Activated CD8-positive, alpha-beta memory T cell treated with anti-CD3 and anti-CD28 coated beads for 1 hour (primary cell): ENCODE measurements at places on chromosomes 2 and 18.

GRCh38 chr18:77600674-77601073 lies 351.0 kb downstream of the GALR1 start:
- no peak for DNase-seq

DNA sequence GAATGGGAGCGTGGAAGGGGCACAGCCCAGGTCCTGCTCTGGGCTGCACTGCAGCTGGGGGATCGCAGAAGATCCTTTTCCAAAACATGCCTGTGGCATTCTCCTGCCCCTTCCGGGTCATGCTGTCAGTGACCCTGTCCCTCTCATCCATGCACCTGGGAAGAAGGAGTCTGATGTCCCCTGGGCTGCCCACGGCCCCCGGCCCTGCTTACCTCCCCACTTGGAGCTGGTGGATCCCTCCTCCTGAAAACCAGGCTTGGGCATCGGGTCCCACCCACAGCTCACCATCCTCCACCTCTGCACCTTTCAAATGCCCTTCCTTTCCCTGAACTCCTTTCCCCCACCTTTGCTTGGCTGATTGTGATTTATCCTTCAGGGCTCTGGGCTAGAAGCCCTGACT lies 11.8 kb downstream of the INHBB start:
- DNase-seq, result no peak

DNA sequence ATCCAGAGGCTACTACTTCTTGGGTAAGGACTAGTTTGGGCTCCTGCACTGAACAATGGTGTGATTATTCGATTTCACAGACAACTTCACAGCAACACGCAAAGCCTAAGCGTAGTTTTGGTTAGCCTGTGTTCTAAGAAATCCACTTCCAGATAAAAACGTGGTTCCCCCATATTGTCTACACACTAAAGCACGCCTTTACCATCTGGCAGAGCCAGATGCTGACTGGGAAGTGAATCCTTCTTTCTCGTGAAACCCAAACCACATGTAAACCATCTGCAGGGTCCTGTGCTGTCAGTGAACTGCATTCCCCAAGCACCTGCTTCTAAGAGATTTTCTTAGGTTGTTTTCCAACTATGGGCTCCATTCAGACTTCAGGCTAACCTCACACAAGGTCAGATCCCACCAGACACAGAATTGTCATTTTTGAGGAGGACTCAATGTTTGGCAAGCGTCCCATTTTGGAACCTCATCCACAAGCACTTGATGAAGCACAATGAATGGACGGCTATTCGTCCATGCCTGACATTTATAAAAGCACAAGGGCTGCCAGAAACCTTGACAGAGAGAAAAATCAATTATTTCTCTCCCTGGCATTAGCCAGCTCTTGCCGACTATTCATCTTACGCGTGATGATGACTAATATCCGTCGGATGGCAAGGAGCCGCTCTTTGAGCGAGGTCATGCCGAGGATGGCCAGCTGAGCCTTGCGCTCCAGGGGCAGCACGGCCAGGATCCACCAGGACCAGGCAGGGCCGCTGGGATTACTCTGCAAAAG lies 38.4 kb downstream of the LONRF2 start:
- no peak for DNase-seq

DNA sequence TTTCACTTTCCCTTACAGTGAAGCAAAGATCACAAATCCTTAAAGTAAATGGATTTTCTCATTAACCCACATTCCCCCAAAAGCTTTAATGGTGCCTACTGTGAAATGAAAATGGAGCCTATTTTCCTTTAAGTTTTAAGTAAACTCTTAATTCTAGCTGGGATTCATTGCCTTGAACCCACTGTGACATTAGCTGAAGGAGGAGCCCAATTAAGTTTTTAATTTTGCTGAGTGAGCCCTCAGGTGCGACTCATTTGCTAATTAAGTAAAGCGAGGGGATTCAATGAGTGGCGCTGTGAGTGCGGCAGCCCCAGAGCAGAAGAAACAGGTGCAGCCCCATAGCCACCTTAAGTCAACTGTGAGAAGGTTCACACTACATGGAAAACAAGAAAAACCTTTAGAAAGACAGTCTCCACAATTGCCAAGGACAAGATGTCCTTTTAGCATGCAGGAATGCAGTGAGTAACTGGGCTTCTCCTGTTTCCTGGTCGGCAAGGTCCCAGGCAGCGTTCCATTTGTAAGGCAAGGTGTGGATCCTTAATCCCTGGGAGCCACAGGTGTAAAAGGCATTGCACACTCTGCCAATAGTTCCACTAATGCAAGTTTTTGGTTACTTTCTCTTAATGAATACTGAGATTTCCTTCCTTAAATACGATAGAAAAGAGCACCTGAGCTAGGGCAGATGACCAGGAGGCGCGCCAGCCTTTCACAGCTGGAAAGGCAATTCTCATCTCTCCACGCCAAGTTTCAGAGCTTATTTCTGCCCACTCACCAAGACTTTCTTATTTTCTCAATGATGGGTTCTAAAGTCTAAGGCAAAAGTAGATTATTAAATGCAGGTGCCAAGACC lies 87.7 kb downstream of the TMEM18 start:
- DNase-seq, result no peak

DNA sequence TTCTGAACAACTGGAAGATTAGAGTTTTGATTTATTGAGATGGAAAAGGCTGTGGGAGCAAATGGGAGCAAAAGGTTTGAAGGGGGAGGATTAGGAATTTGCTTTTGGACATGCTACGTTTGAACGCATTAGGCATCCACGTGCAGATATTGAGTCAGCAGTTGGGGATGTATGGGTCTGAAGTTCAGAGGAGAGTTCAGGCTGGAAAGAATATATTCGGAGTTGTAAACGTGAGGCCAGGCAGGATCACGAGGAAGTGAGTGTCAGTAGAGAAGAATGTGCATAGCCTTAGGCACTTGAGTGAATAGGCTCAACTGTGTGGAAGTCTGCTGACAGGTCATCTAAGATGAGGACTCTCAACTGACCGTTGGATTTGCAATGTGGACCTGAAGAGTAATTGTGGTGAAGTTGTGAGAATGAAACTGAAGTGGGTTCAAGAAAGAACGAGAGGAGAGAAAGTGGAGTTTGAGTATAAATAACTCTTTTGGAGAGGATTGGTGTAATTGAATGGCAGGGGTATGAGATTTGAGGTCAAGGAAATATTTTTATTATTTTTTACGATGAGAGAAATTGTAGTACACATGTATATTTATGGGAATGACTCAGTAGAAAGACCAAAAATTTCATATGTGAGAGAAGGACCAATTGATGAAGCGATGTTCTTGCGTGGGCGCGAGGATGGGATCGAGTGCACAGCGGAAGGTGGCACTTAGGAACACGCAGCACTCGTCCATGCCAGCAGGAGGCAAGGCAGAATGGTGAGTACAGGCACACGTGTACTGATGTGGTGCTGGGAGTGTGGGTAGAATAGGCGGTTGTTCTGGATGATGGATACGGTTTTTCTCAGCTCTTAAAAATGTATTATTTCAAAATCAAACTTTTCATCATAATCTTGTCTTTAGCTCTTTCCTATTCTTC lies 40.5 kb upstream of the POLE4 start:
- no peak for DNase-seq

- DNase-seq, result no peak
Measured at GRCh38 chr18:2979871-2980790, 32.8 kb downstream of the LPIN2 start.

DNA sequence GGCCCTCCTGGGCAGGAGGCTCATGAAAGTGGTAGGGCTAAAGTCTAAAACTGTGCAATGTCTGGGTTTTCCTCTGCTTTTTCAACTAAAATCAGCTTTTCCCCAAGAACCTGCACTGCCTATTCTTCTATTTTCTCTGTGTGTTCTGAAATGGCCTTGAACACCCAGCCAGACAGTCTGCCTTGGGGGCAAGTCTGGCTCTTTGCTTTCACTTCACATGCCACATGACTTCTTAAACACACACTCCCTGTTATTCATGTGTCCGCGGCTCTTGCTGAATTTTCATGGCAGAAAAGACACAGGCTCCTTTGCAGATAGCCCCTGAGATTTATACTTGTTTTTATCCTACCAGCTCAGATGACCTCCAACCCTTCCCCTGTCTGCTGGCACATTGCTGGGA lies 10.6 kb upstream of the RPIA start:
- no peak for DNase-seq

DNA sequence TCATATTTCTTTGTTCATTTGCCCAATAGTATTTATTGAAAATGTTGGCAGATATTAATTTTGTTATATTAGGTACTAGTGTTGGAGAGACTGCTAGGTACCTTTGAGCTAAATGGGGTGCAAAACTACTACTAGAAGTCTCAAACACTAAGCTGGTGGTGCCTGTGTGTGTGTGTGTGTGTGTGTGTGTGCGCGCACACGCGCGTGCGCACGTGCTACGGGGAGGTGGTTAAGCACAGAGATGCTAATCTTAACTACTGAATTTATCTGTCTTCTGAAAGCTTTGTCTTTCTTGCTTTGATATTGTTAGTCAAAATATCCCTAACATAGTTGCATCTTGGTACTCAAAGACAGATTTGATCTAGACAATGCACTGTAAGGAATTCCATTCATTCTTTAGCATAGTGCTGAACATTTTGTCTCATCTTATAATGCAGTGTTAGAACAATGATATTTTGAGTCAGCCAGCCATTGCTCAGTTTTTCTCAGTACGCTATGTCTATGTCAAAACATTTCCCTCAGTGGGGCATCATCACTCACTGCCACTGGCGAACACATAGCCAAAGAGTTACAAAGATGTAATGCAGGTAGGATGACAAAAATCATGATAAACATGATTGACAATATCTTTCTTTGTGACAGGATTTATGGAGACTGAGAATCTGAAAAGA lies 396.0 kb upstream of the RGPD4 start:
- DNase-seq, result no peak

- DNase-seq, result no peak
Measured at GRCh38 chr2:239666855-239667376, 266.1 kb upstream of the HDAC4 start.

GRCh38 chr18:68699043-68699442 lies 15.9 kb downstream of the TMX3 start:
- no peak for DNase-seq

DNA sequence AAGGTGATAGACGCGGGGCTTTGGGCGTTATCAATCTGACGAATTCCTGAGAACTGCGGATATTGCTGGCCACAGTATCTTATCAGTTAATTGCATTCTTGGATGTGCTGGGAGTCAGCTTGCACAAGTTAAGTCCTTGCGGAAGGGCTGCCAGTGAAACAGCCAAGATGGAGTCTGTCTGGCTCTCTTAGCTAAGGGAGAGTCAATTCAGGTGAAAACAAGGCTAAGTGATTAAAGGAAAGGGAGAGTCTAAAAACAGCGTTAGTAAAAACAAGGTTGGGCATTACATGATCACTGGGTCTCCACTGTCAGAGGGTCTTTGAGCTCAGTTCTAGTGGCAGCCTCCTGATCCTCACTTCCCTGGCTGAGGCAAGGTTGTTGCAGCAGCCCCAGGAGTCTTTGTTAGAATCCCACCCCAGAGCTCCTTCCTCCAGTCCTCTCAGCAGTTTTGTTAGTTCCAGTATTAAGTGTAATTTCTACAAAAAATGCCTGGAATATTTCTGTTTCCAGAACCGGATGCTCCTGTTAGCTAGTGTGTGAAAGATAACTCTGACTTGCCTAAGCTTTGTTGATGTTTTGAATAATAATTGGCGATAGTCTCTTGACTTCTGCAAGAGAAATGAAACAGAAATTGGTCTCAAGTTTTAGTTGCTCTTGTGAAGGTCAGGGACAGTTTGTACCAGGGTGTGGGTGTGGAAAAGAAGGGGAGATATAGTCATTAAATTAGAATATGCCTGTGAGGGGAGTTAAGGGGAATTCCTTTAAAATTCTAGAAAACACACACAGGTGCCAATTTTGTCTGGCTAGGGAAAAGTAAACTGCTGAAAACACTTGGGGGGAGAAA lies 10.6 kb downstream of the CFLAR start:
- DNase-seq, result no peak

- DNase-seq, result no peak
Measured at GRCh38 chr2:40363631-40364030, 88.3 kb downstream of the SLC8A1 start.
